Stimulated activated CD8-positive, alpha-beta memory T cell treated with anti-CD3 and anti-CD28 coated beads, Interleukin-7, amount 100 ng/mL, for 1 hour (primary cell): ENCODE measurements at places on chromosomes 2 and 18.

DNA sequence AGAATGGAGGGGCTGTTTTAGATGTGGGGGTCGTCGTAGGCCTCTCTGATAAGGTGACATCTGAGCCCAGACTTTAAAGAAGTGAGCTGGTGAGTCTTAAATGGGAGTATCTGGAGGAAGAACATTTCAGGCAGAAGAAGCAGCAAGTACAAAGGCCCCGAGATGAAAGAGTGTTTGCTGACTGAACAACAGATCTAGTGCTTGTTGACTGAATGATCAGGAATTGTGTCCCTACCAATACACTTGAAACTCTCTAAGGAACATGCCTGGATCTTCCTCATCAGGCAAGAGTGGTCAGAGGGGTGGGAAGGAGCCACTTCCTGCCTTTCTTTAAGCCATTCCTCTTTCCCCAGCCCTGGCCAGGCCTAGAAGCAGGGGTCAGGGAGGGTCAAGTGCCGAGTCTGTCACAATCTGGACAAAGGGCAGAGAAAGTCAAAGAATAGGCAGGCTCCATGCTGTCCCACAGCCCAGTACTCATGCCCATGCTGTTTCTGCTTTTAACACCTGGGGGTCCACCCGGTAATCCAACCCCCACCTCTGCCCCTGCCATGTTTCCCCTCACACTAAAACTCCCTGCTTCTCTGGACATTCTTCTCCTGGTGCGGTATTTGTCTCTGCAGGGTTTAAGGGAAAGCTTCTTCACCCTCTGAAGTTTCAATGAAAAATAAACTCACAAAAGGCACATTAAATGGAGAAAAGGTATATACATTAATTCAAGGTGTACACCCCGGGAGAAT is 3.0 kb upstream of the TMEM37 start:
- no peak for DNase-seq

DNA sequence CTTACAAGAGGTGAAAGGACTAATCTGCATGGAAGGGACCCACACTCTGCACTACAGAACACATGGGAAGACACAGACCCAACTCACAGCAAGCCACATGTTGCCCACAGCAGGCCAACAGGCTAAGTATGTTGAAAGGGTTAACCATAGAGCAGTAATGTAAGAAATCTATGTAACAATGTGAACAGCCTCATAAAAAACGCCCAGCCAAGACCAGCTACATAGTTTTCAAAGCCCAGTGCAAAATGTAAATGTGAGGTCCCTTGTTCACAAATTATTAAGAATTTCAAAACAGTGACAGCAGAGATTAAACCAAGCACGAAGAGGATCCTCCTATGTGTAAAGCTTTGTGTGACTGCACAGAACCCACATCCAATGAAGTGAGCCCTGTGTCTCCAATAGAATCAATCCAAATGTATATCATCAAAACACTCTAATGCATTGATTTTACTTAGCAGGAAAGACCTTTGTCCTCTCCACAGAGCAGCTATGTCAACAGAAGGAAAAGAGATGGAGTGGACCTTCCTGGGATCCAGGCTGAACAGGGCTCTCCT is 210.1 kb downstream of the AGPS start:
- DNase-seq = no peak

GRCh38 chr2:227871375-227871791 is at the start of gene DAW1:
TSS of gene DAW1 (plus strand) at chr2:227871631. CDS start at chr2:227871690, 59 bp downstream.
- DNase-seq = no peak

DNA sequence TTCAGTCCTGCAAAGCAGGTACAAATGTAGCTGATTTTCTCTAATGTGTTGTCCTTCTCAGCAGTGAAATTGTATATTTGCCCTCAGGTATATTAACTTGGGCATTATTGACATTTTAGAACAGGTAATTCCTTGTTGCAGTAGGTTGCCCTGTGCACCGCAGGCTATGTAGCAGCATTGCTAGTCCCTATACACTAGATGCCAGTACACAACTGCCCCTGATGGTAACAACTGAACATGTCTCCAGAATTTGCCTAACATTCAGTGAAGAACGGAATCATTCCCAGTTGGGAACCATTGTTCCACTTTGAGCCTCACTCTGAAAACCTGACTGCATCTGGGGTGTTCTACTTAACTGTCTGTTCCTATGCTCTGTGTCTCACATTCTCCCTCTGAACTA is 23.1 kb upstream of the TFPI start:
- no peak for DNase-seq

- DNase-seq = no peak
These were observed 44.0 kb downstream of the SDC1 start for GRCh38 chr2:20180676-20181648.
